ENCODE measurements at places on chromosomes 6 and 20.

- DNase-seq, result no peak
These were observed 69.6 kb downstream of the DNAH8 start for GRCh38 chr6:38784506-38785235.

DNA sequence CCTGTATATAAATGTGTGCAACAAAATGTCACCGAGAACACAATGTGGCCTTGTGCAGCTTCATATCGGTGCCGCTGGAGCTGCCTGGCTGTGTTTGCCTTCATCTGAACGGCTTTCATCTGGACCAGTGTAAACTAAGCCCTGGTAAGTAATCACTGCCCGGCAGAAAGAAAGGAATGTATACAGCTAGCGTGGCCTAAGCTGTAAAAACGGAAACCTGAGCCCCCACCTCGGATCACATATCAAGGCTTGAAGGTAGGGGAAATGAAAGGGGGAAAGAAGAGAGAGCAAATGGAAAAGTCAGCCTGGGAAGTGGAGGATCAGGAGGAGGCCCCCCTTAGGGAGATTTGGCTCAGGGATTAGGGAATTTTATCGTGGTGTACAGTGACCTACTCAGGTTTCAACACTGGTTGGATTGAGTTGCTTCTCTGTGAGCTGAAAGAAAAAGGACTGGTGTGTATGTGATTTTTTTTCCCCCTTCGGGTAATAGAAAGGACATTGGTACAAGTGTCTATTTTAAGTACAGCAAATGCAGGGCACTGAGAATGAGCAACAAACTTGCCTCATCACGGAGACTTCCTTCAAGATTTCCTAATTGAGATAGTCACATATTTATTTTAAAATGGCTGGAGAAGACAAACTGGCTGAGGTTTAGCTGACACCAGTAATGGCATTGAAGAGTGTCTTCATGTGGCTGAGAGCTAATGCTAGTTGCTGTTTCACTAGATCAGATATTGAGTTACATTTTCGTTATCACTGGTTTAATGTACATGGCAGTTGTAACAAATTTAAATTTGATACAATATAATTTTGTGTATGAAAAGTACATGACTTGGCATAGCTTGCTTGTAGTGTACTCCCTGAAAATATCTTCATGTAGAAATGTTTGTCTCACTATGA, 3.5 kb downstream of the SOBP start:
- DNase-seq, result no peak

DNA sequence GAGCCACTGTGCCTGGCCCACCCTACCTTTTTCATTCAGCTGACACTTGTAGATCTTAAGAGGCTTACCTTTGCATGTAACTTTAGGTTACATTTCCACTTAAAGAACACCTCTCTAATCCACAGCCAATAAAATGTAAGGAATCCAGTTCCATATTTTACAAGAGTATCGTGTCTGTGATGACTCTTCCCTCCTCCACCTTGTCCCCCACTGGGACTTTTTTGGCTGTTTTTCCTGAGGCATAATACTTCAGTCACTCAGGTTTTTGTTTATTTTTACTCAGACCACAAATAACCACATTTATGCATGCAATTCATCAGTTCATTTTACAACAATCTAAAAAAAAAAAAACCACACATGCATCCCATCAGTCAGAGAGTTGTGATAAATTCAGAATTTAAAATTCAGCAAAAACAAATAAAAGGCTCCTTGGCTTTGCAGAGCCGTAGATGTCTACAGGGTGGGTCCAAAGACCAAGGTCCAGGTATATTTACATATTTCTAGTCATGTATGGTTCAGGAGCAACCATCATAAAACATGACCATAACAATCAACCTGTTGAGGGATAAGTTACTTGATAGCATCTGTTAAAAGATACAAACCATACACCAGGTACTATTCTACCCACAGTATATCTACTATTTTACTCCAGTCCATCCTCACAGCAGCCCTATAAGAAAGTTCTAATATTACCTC, 9.9 kb downstream of the ATXN1 start:
- no peak for DNase-seq

DNA sequence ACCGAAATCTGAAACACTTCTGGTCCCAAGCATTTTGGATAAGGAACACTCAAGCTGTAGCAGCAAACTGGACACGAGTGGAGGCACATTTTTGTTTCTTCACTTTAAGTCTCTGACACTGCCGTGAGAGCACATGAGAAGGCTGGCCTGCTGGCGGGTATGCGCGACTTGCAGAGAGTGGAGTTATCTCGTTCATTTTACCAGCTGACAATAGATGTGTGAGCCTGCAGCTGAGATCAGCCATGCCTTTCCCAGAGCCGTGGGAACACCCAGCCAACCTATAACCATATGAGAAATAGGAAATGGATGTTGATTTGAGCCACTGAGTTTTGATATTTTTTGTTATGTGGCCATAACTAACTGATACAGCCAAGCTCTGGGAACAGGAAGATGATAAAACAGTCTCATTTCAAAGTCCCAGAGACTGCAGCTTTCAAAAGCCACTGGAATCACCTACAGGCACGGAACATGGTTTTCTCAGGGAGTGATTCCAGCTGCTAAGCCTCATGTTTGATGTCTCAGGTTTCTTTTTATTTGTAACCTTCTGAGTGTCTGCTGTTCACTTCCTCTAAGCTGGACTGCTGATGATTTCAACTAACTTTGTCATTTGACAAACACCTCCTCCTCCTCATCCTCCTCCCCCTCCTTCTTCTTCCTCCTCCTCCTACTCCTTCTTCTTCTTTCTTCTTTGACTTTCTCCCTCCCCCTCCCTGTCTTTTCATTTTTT, 28.6 kb upstream of the LAMP5 start:
- no peak for DNase-seq

- DNase-seq, result no peak
These were observed 36.6 kb downstream of the ABHD12 start for GRCh38 chr20:25353747-25354705.

DNA sequence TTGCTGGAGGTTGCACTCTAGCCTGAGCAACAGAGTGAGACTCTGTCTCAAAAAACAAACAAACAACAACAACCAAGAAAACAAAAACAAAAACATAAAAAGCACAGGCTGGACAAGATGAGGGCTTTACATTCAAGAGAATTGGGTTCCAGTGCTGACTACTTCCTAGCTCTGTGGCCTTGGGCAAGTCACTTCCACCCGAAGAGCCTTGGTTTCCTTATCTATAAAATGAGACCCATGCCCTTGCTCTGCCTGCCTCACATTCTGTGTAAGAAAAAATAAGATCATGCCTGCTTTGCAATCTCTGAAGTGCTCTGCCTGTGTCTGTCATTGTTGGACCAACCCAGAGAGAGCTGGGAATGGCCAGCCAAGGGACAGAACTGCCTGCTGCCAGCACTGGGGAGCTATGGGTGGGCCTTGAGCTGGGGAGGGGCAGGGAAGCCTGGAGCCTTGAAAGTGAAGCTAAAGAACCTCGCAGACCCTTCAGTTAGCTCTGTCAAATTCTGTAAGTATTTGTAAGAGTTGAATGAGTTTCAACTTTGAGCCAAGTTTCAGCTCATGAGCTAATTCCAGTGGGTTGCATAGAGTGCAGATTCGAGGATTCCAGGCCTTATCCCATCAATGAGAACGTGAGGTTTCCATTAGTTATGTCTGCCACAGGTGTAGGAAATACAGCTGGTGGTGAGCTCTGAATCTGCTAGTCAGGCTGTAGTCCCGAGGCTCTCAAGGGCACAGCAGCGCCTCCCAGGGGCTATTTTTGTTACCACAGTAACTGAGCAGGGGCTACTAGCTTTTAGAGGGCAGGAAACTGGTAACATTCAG, 93.2 kb downstream of the DLGAP4 start:
- peak; percentile 63 for DNase-seq

DNA sequence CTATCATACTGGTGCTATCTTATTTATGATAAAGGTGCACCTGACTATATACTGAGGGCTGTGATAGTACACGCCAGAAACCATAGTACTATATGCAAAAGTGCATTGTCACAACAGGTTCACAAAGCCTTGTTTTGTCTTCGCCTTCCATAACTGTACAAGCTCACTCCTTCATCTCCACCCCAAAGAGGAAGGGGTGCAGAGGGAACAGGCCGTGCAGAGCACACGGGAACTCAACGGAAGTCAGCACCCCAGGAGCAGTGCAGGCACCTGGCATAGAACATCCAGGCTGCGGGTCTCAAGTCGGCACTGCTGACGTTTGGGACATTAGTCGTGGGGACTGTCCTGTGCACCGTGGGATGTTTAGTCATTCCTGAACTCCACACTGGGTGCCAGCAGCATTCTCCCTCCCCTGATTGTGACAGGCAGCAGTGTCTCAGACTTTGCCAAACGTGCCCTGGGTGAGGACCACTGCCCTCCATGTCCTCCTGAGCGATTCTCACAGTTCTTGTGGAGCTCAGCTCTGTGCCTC, 99.7 kb downstream of the PXDC1 start:
- DNase-seq, result no peak

GRCh38 chr6:49776444-49776843, 10.6 kb downstream of the PGK2 start:
- no peak for DNase-seq

DNA sequence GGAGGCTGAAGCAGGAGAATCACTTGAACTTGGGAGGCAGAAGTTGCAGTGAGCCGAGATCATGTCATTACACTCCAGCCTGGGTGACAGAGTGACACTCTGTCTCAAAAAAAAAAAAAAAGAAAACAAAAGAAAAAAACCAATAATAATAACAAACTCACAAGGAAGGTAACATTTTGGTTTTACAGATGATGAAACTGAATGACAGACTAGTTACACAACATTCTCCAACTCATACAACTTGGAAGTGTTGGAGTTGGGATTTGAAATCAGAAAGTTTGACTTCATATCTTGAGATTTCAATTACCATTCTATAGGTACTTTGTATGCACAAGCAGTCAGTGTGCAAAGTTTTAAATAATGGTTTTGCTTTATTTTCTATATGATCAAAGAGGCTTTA, 10.2 kb downstream of the TPD52L1 start:
- no peak for DNase-seq

- no peak for DNase-seq
These were observed 454.1 kb upstream of the NOX3 start for GRCh38 chr6:155909710-155910109.

- no peak for DNase-seq
These were observed 34.5 kb upstream of the ENPP4 start for GRCh38 chr6:46095251-46095650.

DNA sequence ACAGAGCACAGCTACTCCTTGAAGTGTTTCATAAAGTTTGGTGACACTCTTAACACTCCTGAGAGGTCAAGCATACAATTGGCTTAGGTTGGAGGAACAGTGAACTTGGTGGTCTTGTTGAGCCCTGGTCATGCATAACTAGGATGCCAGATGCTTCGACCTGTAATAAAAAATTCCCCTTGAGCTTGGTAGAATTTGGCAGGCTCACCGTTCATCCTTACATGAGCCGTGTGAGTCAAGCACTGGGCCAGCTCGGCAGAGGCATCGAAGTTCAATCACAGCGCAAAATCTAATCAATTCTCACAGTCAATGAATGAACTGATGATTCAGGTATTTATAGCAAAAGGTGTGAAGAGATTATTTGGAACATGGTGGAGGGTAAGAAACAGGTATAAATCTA, 33.7 kb downstream of the CYP24A1 start:
- DNase-seq, result no peak

DNA sequence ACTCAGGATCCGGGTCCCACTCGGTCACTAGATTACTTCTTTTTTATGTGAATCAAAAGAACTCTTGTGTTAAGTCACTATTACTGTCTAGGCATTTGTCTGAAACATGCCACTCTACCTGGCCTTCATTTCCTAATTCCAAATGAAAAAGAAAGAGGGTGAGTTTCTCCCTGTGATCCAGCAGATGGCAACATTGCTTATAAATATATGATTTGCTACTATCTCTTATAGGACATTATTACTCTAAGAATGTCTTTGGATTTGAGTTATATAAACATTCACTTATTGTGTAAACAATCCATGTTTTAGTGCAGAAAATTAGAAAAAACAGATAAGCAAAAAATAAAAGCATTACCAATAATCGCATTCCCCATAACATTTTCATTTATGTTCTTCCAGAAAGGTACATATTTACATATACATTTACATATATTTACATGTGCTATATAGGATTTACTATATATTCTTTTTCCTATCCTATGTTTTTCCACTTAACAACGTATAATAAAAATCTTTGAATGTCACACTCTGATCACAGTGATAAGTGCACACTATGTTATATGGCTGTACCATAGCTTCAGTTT, 66.9 kb downstream of the FAXC start:
- DNase-seq, result no peak

DNA sequence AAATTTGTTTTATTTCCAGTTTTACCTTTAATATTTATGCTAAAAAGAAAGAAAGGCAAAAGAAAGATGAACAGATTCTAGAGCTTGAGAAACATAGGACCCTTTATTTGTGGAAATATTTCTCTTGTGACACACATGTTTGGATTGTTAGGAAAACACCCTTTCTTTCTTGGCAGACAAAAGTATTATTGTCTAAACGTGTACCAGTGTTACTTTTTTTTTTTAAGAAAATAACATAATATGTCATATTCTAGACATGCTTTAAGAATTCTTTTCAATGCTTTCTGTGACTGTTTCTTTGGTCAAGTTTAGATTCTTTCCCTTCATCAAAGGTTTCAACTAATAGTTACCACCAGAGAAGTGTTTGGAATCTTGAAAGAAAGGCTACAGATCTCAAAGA, 183.4 kb upstream of the CNR1 start:
- no peak for DNase-seq

DNA sequence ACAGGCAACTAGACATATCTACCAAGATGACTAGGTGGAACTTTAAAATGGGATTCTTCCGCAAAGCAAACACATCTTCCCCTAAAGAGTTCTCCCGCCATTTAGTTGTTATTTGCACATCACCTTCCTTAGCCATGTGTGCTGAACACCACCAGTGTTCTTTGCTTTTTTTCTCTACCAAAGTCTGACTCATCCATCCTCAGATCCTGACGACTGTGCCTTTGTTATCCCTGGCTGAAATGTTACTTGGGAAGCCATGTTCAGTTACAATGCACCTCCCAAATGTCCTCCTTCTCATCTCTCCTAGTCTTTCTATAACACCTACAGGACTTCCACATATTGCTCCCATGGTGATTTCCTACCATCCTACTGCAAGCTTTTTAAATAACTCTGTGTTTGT, 593.5 kb upstream of the ARID1B start:
- no peak for DNase-seq

DNA sequence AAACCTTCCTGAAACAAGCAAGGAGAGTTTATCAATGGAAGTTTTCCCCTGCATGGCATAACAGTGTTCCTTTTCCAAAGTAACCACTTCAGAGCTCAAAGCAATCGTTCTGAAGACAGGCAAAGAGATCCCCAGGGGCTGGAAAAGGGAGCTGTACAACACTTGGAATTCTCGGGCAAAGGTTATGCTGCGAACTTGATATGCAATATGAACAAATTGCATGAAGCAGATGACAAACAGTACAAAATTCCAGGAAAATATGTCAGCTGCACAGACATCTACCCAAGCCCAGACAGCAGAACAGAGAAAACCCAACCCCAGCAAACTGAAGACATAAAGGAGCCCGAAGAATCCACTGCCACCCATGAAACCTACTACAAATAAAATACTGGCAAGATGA, 18.4 kb downstream of the POPDC3 start:
- DNase-seq, result no peak

- DNase-seq, result no peak
These were observed 1.8 kb upstream of the PLN start for GRCh38 chr6:118546164-118546879.

GRCh38 chr6:40627316-40627715, 40.2 kb upstream of the LRFN2 start:
- no peak for DNase-seq
